ENCODE measurements at places on chromosomes 3 and 15. TPM values are rescaled to one million over a fixed set of nuclear protein-coding genes. Genes with fewer than 3 reads are reported as not detected.

Gene EEF1AKMT4
- total RNA-seq, result 3.1 TPM

Gene CADPS
- 0.60 TPM for total RNA-seq

- DNase-seq, result no peak
Observed at GRCh38 chr3:100045696-100046095, 68.6 kb downstream of the FILIP1L start.

Gene GOLGA8J
- not detected for total RNA-seq

Gene APEH
- total RNA-seq, result 68.8 TPM

Gene TMCO5A
- not detected for total RNA-seq

Gene OR5K2
- total RNA-seq, result not detected

Gene CIB1
- total RNA-seq, result 83.2 TPM

Gene GABRG3
- 1.6 TPM for total RNA-seq

Data from spleen (tissue), 13 donors.